Mammary epithelial cell (primary cell): ENCODE measurements at places on chromosomes 16 and 17. TPM values are rescaled to one million over a fixed set of nuclear protein-coding genes. Genes with fewer than 3 reads are reported as not detected.

The CTRB2 gene
- polyA plus RNA-seq, result not detected

The CD300H gene
- not detected for polyA plus RNA-seq

The CCL22 gene
- polyA plus RNA-seq, result 0.02 TPM

The CSH2 gene
- polyA plus RNA-seq, result not detected

The KRTAP4-6 gene
- polyA plus RNA-seq, result not detected

The SRCIN1 gene
- 0.71 TPM for polyA plus RNA-seq

The RNF43 gene
- polyA plus RNA-seq, result 6.4 TPM

The PLA2G10 gene
- polyA plus RNA-seq, result 0.24 TPM

The USP43 gene
- 3.7 TPM for polyA plus RNA-seq

DNA sequence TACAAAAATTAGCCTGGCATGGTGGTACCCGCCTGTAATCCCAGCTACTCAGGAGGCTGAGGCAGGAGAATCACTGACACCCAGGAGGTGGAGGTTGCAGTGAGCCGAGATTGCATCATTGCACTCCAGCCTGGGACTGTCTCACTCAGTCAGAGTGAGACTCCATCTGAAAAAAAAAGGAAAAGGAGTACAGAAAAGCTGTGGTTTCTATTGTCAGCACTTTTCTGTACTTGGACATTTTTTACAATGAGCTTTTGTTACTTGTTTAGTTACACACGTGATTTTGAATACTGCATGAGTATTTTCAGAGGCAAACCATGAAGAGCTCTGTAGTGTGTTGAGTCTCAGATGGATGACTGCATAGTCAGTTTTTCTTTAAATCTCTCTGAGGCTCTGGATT lies 26.3 kb downstream of the ZC3H18 start:
- DNase-seq, result peak; percentile 22

GRCh38 chr17:72311004-72311403 lies 190.2 kb downstream of the SOX9 start:
- no peak for DNase-seq

DNA sequence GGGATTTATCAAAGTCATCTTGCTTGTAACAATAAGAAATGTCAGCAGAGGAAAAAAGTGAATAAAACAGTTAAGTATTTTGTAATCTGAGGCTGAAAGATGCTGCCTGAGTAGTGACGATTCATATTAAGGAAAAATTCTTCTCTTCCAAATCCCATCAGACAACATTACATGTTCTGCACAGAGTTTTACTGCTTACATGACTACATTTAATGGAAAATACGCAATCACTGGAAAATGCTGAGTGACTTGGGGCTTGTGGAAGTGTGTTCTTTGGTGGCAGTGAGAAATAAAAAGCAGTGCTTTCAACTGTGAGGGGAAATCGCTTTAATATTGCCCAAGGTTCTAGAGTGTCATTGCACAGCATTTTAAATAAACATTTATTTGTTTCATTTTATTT lies 1025.2 kb upstream of the GOT2 start:
- DNase-seq, result no peak

- no peak for DNase-seq
These were observed 135.0 kb downstream of the GSG1L start for GRCh38 chr16:27928542-27928941.

- DNase-seq, result no peak
These were observed 7.8 kb downstream of the WDR81 start for GRCh38 chr17:1732241-1732832.

GRCh38 chr17:77504652-77505155 lies 363.9 kb downstream of the SEC14L1 start:
- no peak for DNase-seq

- peak; percentile 33 for DNase-seq
These were observed 36.4 kb downstream of the MBTPS1 start for GRCh38 chr16:84080378-84080777.

DNA sequence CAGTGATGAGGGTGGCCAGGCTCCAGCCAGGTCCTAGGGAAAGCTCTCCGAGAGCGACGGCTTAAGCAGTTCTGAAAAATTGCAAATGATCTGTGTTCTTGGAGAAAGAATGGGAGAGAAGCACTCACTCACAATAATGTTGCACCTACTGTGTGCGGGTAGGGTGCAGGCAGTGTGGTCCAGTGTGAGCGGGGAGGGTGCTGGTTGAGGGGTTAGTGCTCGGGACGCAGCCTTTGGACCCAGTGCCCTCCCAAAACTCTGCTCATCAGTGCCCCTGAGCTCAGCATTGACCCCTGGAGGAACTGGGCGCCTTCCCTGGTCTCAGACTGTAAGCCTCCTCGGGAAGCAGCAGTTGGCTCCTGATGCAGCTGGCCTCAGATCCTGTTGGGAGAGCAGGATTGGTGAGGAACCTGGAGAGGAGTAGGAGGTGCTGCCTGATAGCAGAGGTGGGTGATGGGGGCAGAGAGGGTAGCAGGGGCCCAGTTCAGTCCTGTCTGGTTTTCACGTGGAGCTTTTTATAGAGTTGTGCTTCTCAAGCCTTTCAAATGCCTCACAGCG lies 23.6 kb upstream of the ZNF750 start:
- no peak for DNase-seq

- DNase-seq, result no peak
These were observed 560.7 kb upstream of the PSMD7 start for GRCh38 chr16:73735954-73736353.

- no peak for DNase-seq
These were observed 6.3 kb upstream of the ABCC1 start for GRCh38 chr16:15942931-15943690.

- no peak for DNase-seq
These were observed 41.5 kb downstream of the TOM1L2 start for GRCh38 chr17:17930674-17931073.

GRCh38 chr16:14111713-14112538 lies 40.8 kb downstream of the MRTFB start:
- DNase-seq, result peak; percentile 57

- no peak for DNase-seq
These were observed 6.7 kb downstream of the CAMTA2 start for GRCh38 chr17:4980644-4981216.

DNA sequence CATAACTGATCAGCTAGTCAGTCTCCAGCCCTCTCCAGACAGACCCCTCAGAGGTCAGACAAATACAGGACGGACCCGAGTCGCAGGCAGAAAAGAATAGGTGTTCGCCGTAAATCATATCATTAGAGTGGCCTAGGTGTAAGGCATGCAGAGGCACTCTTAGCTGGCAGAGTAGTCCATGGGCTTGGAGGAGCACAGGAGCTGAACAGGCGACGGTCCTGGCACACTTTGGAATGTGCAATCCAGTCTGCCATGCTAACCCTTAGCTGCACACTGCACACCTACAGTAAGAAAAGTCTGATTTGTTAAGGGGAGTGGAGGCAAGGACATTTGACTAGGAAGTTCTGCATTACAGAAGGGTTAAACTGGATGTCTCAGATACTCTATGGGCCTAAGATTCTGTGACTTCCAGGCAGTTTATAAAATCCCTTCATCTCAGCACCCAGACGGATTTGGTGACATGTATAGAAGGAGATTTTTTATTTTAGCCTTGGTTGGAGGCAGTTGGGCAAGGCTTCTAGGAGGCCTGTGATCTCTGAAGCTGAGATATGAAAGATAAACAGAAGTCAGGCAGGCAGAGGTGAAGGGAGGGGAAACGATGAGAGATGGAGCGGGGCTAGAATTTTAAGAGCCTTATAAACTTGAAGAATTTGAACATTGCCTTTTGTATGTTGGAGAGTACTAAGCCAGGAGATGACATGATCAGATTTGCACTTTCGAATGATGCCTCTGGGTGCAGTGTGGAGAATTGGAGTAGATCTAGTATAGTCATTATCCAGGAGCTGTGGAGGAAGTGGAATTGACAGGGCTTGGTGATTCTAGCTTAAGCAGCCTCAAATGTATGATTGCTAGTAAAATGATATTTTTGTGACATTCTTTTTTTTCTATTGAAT lies 34.6 kb upstream of the SLC5A11 start:
- DNase-seq, result no peak

GRCh38 chr17:8360260-8360659 lies 16.2 kb downstream of the KRABD2 start:
- DNase-seq, result no peak

GRCh38 chr17:12665263-12666210 lies at the start of gene MYOCD:
TSS of gene MYOCD (plus strand) at chr17:12665890. CDS start at chr17:12666189, 299 bp downstream.
- DNase-seq, result no peak

- peak; percentile 60 for DNase-seq
These were observed 692 bp upstream of the SOCS1 start for GRCh38 chr16:11256661-11257130.

DNA sequence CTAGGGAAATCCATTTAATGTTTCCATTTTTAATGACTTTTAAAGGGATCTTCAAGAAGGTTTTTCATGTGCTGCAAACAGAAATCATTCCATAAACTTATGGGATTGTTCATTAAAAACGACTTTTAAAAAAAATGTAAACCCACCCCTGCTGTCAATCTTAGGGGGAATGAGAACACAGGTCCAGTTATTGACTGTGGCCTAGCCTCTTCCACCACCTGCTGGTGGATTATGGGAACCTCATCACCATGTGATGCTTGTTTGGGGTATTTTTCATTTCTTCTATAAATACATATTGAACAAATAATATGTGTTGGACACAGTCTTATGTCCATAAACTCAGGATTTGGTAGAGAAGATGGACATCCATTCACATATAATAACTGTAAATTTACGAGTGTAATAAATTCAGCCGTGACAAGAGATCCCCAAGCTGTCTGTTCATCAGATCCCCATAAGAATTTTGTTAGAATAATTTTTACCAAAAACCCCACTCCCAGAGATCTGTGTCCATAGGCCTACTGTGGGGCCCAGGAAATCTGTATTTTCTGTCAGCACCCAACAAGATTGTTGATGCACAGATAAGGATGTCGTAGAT lies 42.0 kb upstream of the TMC5 start:
- DNase-seq, result peak; percentile 21

GRCh38 chr16:80903616-80904015 lies 99.2 kb upstream of the CDYL2 start:
- DNase-seq, result no peak

GRCh38 chr16:12458591-12459358 lies 344.9 kb downstream of the CPPED1 start:
- no peak for DNase-seq
